HS-27A (cell line): ENCODE measurements at places on chromosomes 5 and 9.

DNA sequence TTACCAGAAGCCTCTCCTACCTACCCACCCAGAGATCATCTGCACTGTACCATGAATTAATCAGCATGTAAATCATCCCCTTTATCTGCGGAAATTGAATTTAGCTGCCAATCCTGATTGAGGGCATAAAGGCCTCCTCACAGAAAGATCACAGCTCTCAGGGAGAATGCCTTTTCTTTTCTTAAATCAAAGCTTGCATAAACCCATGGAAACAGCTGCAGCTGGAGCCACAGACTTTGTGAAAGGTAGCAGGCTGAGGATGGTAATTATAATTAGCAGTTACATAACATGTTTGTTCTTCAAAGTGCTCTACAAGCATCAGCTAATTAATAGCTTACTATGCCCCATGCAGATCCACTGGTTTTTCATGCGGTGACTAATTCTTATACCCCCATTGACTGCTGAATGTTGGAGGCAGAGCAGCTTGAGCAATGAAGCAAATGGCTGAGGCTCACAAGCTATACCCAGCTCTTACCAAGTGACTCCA lies 54.6 kb downstream of the SUSD1 start:
- DNase-seq: no peak

- DNase-seq: no peak
These were observed 89.6 kb upstream of the BNC2 start for GRCh38 chr9:16960084-16960483.

- no peak for DNase-seq
These were observed 148.0 kb downstream of the FGF1 start for GRCh38 chr5:142537938-142538337.

GRCh38 chr9:115300874-115301273 lies 182.9 kb upstream of the TNC start:
- DNase-seq: no peak

DNA sequence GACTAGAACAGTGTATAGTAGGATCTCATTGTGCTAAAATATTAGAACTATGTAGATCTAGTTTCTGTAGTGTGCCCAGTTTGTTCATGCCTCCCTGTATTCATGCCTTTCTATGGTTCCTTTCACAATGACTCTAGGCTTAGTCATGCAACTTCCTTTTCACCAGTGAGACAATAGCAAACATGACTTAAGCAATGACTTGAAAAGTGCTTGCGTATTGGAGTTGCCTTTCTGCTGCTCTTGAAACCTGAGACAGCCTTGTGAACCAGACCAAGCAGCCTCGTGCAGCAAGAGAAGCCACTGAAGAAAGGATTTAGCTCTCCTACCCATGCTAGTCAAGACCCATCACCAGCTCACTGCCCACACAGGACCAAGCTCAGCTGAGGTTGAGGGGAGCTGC lies 294.5 kb upstream of the TAS2R1 start:
- DNase-seq: peak; percentile 81

DNA sequence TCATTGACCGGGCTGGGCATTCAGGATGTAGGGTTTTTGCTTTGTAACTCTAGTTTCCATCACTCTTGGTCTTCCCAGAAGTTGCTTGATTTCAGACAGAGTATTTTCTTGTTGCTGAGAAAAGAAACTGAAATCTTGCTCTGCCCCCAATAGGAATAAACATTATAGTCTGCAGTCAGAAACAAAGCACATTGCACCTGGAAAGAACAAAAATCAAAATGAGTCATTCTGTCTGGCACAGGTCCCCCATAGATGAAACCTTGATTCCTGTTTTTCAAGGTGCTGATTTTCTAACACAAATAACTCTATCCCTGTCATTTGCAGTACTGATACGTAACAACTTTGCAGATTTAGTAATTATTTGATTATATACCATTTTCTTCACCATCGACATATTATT lies 232.1 kb downstream of the FBXO4 start:
- no peak for DNase-seq

GRCh38 chr5:151643388-151643787 lies 43.3 kb downstream of the SPARC start:
- DNase-seq: no peak

- peak; percentile 30 for DNase-seq
These were observed 798 bp downstream of the PITX1 start for GRCh38 chr5:135032999-135033861.

DNA sequence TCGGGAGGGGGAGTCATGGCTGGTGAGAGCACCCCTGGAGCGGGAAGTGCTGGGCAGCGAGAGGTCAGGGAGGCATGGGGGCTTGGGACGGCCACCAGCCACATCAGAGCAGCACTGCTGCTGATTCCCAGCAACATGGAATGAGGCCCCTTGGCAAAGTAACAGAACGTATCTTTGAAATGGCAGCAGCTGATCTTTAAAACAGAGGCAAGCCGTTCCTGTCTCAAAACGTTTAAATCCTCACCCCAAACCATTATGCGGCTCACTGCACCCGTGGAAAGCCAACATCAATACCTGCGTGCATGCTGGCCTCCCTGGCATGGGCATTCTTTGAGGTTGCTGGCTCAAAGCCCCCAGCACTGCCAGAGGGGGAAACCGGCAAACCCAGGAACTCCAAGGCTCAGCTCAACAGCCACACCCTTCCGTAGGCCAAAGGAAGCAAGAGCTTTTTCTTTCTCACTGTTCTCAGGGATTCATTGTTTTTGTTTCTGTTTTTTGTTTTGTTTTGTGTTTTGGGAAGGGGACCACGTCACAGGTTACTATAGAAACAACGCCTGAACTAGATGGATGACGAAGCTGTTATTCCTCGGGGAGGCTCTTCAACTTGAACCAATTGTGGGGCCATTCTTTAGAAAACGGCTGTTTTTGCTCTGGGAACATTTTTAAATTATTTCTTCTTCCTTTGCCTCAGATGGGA lies 28.1 kb upstream of the OBP2B start:
- DNase-seq: no peak

GRCh38 chr5:51997500-51997899 lies 614.3 kb downstream of the ISL1 start:
- DNase-seq: no peak

GRCh38 chr9:16268067-16268881 lies 602.2 kb downstream of the BNC2 start:
- DNase-seq: no peak

DNA sequence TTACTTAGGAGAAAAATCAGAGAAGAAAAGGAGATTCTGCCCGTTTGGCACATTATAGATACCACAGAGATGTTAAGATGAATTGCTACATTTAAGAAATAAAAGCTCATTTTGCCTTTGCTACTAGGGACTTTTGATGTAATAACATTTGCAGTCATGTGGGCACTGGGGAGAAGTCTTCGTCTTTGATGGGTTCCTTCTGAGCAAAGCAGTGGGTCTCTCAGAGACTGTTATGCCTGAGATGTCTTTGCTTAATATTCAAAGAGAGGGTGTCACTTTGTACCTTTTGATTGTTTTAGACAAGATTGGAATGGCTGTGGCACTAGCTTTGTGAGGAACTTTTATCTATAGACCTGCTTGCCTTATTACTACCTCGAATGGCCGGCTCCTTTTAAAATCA lies 25.0 kb downstream of the SLC25A25 start:
- DNase-seq: no peak

DNA sequence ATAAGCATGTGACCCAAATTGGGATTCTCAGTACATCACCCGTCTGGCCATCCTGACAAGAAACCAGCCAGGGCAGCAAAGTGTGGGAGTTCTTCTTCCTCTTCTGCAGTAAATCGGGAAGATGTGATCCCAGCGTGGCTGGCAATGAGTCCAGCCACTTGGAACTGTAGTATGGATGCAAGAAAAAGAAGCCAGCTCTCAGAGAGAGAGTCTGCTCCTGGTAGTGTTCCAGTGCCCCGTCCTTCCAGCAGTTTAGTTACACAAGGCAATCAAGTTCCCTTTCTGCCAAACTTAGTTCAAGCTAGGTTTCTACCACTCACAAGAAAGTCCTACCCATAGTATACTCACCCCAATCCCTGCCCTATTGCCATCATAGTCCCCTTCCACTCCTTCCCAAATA lies 65.6 kb downstream of the CDK5RAP2 start:
- DNase-seq: no peak

GRCh38 chr9:88835772-88836171 lies 155.5 kb upstream of the S1PR3 start:
- DNase-seq: no peak

DNA sequence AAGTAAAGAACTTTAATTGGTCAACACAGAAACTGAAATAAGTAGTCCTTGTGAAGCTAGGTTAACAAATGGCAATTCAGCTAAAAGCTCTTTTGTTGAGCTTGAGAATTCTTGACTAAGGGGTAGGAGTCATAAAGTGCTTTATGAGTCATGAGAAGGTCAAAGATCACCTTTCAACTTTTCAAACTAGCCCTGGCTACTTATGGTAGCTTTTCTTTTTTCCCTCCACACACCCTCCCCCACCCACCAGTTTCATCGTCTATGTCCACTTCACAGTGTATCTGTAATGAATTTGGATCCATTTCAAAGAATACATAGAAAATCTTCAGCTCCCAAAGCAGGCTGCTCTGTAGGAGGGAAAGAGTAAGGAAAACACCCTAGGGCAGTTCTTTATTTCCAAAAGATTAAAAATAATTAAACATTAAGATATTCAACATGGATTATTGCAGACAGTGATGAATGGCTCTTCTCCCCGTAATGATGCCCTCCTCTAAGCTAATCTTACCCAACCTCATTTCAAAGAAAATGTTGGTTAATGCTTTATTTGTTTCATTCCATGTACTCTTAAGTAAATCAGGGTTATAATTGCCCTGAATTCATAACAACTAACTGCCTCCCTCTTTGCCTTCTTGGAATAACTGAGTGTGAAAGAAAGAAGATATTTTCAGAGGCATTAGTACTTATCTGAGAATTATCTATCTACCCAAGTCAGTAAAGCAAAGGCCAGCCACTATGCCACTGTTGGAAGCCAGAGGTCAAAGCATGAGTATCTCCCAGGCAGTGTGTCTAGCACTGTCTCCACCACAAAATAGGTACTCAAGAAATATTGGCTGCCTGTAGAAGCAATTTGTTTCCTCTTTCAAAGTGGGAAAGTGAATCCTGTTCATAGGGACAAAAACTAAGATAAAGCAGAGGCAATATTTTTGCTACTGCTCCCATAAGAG lies 290.6 kb downstream of the PIK3R1 start:
- no peak for DNase-seq

- no peak for DNase-seq
These were observed 265.8 kb downstream of the ADGRV1 start for GRCh38 chr5:90824436-90824835.

DNA sequence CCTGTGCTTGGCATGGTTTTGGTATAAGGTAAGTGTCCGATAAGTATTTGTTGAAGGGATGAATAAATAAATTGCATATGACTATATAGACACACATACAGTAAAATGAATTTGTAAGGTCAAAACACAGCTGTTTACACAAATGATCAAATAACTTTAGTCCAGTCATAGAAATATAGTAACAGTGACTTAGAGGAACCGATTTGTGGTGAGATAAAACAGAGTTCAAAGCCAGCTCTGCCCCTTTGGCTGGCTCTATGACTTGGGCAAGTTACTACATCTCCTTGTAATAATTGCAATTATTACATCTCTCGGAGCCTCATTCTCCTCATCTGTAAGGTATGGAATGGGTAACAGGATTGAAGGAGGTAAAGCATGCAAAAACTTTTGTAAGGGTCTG lies 384.0 kb downstream of the PLK2 start:
- DNase-seq: no peak

DNA sequence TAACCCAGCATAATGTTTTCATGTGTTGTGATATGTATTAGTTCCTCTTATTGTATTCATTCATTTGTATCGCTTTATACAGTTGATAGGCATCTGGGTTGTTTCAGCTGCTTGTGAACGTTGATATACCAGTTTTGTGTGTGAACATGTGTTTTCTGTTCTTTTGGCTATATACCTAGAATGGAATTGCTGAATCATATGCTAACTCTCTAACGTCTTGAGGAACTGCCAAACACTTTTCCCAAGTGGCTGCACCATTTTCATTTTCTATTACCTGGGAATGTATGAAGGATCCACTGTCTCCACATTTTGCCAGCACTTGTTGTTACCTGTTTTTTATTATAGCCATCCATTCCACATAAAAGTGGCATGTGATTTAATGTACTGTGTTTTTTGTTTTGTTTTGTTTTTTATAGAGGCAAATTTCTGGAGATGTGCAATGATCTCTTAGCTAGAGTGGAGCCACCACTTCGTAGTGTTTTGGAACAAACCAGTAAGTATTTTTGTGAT lies 34.6 kb downstream of the HSPA4 start:
- no peak for DNase-seq

- DNase-seq: no peak
These were observed 39.7 kb downstream of the PLPP7 start for GRCh38 chr9:131329241-131329641.

GRCh38 chr9:34331196-34331595 lies 1.8 kb downstream of the NUDT2 start:
- no peak for DNase-seq

GRCh38 chr9:128213746-128214497 lies 10.7 kb downstream of the DNM1 start:
- DNase-seq: no peak

- DNase-seq: no peak
These were observed 83.4 kb downstream of the ADRB2 start for GRCh38 chr5:148909766-148910165.

DNA sequence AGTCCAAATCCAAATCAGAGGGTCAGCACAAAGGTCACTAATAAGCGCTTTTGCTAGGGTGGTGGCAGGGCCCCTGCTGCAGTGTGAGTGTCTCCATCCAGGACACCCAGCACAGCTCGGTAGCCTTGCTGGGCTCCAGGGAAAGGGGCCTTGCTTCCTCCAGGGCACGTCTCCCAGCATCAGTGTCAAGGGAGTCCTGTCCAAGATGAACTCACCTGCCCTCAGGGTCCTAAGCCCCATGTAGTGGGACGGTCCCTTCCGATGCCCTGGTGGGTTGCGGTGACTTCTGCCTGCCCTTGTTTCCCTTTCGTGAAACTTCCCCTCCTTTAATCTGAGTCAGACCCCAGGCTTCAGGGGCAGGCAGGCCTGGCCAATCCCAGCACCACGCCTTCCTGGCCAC lies 101.7 kb downstream of the ZNF354C start:
- DNase-seq: no peak

- no peak for DNase-seq
These were observed 1080.6 kb upstream of the CDH6 start for GRCh38 chr5:30112867-30113266.

- DNase-seq: no peak
These were observed 32.2 kb upstream of the LECT2 start for GRCh38 chr5:135986891-135987401.

GRCh38 chr5:115815693-115816225 lies 700 bp downstream of the CDO1 start:
- DNase-seq: no peak

- DNase-seq: no peak
These were observed 42.1 kb downstream of the CLINT1 start for GRCh38 chr5:157816682-157817386.
